Left ventricle myocardium inferior (tissue), 1 donor: ENCODE measurements at places on chromosomes 7 and 10. TPM values are rescaled to one million over a fixed set of nuclear protein-coding genes. Genes with fewer than 3 reads are reported as not detected.

- H3K27me3 ChIP-seq = no peaks in the 10 kb centered on the region
- H3K4me1 ChIP-seq = no peaks in the 10 kb centered on the region
- no peaks in the 10 kb centered on the region for H3K36me3 ChIP-seq
- H3K4me3 ChIP-seq = no peak overlapping the region
Observed at GRCh38 chr7:26460351-26461085, 168.9 kb downstream of the SNX10 start.

DNA sequence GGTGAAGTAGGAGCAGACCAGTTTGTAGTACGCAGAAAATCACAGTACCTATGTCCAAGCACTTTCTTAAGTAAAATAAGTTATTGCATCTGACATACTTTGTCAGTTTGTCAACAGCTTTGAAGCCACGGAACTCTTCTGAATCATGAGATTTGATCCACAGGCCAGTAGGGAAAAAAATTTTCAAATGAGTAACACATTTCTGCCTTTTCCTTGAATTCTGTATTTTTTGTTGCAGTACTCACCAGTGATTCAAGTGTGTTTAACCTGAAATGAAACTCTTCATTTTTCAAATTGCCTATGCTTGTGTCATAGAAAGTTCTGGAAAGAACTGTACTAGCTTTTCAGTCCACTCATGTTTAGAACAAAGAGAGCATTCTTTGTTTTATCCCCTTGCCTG, 337.7 kb downstream of the GATA3 start:
- H3K27ac ChIP-seq = no peak overlapping the region
- H3K36me3 ChIP-seq = no peaks in the 10 kb centered on the region
- DNase-seq = no peak
- H3K27me3 ChIP-seq = no peaks in the 10 kb centered on the region
- no peak overlapping the region for H3K4me3 ChIP-seq

GRCh38 chr10:28840202-28840601, 162.9 kb downstream of the BAMBI start:
- H3K36me3 ChIP-seq = no peaks in the 10 kb centered on the region
- H3K27ac ChIP-seq = peak overlapping the region; percentile 71
- H3K4me1 ChIP-seq = peaks cover 44% of the 10 kb centered on the region
- peak overlapping the region; percentile 29 for H3K4me3 ChIP-seq
- no peaks in the 10 kb centered on the region for H3K27me3 ChIP-seq
- no peak for DNase-seq

Gene CPXM2
- total RNA-seq = 4.5 TPM

DNA sequence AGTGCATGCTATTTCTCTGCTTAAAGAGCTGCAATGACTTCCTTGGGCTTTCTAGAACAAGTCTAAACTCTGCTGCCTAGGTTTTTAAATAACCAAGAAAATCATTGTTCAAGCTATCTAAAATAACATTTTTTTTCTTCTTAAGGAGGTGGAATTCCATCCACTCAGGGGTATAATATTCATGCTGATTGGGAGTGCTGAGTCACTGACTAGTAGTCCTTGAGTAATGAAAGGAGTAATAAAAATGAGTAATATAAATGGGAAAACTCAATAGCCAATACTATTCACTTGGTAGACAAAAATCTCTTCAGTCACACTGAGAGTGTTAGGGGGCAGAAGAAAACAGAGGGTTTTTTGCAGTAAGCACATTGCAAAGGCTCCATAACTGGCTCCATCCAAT, 72.0 kb downstream of the GFRA1 start:
- peaks cover 11% of the 10 kb centered on the region for H3K27me3 ChIP-seq
- H3K27ac ChIP-seq = no peak overlapping the region
- no peaks in the 10 kb centered on the region for H3K4me1 ChIP-seq
- H3K4me3 ChIP-seq = no peak overlapping the region
- H3K36me3 ChIP-seq = no peaks in the 10 kb centered on the region
- DNase-seq = no peak

GRCh38 chr7:55387062-55387965, 22.2 kb downstream of the LANCL2 start:
- H3K4me1 ChIP-seq = no peaks in the 10 kb centered on the region
